ENCODE measurements at places on chromosomes 3 and 15.
A peak's percentile ranks its signal among the peaks of the same experiment; 100 is the strongest.

- no peak for DNase-seq
Measured at GRCh38 chr3:153448151-153448829, 286.3 kb downstream of the RAP2B start.

- no peak for DNase-seq
Measured at GRCh38 chr3:38541806-38542205, 45.7 kb downstream of the EXOG start.

- DNase-seq: no peak
Measured at GRCh38 chr3:18870074-18870640, 278.2 kb upstream of the KCNH8 start.

DNA sequence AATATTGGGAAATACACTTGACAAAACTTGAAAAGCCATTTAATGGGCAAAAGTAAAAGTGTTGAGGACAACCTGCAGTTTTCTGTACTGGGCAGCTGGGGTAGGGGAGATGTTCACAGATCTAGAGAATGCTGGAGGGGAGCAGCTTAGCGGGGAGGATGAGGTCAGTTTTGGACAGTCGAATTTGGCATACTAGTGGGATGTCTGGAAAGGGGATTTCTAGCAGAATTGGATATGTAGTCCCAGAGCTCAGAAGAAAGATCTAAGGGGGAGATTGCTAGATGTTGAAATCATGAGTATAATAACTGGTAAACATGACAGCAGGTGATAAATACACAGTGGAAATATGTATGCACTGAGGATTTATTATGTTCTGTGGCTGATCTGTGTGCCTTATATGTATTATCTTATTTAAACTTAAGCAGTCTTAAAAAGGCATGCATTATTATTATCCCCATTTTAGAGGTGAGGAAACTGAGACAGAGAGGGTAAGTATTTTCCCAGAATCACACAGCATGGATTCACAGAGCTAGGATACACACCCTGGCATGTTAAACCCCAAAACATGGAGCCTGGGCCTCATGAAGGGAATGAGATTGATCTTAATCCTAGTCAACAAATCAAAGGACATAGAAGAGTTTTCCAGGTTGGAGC lies 42.7 kb downstream of the TLNRD1 start:
- DNase-seq: no peak

DNA sequence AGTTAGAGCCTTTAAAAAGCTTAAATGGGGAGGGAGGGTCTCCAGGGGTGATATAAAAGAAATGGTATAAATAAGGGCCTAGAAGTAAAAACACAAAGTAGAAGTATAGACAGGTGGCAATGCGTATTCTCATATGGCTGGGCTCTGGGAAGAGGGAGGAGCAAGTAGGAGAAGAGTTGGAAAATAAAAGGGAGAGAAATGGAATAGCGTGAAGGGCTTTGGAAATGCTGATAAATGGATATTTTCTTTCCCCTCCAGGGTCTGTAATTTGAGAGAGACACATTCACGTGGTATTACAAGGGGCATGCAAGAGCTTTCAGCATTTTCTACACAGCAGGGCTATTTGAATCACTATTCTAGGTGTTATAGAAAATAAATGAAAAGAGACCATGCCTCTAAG lies 313.7 kb downstream of the RYR3 start:
- DNase-seq: no peak

DNA sequence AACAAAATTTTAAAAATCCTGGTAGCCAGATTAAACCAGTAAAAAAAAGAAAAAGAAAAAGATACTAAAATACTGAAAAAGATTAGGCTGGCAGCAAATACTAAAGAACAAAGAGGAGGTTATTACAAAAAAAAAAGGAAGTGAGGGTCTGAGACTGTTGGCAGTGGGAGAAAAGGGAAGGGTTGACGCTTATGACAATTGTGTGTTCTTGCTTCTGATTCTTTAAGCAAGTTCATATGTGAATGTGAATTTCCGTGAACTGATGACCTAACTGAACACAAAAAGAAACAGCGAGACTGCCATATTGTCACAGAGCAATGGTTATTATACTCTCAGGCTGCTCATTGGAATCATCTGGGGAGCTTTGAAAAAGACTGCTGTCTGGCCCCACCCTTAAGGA lies 56.5 kb downstream of the ATP13A4 start:
- DNase-seq: no peak

DNA sequence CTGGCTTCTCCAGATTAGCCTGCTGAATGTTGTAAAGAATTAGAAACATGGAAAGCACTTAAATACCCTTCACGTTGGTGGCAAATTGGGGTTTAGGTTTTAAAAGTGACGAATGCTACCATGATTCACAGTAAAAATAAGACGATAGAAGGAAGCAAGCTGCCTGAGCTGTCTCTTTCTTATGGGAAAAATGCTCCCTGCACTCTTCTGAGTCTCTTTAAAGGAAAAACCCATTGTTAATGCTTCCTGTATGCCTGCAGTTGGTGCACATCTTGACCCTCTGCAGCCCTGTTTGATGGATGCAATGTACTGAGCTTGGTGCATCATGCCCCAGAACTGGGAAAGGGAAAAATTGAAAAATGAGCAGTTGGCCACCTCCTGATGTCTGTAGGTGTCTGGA lies 258.6 kb upstream of the RASGRP1 start:
- DNase-seq: no peak

- no peak for DNase-seq
Measured at GRCh38 chr3:17151598-17152373, 267.0 kb downstream of the PLCL2 start.

GRCh38 chr3:7346364-7346763 lies 485.4 kb downstream of the GRM7 start:
- DNase-seq: no peak

GRCh38 chr3:115713284-115713683 lies 90.0 kb downstream of the GAP43 start:
- DNase-seq: peak; percentile 46

GRCh38 chr15:47470983-47471382 lies 246.3 kb upstream of the SEMA6D start:
- DNase-seq: no peak

- DNase-seq: peak; percentile 91
Measured at GRCh38 chr3:179146911-179147513, 1.1 kb upstream of the PIK3CA start.

- no peak for DNase-seq
Measured at GRCh38 chr3:20975188-20975651, 775.8 kb downstream of the ZNF385D start.

- peak; percentile 16 for DNase-seq
Measured at GRCh38 chr15:69410248-69410874, 3.8 kb upstream of the KIF23 start.

GRCh38 chr15:59317211-59317610 lies 55.5 kb downstream of the MYO1E start:
- no peak for DNase-seq

DNA sequence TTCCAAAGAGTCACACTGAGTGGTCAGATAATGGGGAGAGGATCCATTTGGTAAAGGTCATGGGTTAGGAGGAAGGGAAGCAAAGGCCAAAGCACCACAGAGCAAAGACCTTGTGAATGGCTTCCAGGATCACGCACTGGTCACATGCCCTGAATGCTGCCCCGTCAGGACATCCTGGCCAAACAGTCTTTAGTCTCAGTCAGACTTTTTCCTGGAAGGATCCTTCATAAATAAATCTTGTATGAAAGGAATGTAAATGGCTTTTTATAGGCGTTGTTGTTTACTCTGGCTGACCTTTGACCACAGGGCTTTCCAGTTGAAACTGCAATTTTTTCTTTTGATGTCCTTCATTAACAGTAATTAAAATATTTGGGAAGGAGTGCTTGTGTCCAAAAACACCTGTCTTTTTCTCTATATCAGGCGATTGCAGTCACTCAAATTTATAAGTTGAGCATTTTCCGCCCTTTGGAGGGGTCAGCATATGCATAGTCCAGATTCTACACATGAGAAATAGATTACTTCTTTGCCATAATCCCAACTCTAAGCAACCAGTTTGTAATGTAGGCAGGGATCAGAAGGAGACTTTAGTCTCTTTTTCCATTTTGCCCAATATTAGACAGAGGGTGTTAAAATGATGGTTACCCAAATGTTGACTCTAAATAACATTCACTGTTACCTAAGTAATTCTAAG lies 48.4 kb downstream of the CHAC1 start:
- no peak for DNase-seq

- DNase-seq: no peak
Measured at GRCh38 chr15:42046597-42046996, 25.8 kb upstream of the PLA2G4E start.

GRCh38 chr3:58572634-58573230 lies 4.5 kb downstream of the FAM107A start:
- DNase-seq: no peak

Data from adipocyte (in vitro differentiated cells).